NCI-H524 treated with DMSO at 0.1 percent for 48 hours (cell line): ENCODE measurements at places on chromosomes 11 and 22.

DNA sequence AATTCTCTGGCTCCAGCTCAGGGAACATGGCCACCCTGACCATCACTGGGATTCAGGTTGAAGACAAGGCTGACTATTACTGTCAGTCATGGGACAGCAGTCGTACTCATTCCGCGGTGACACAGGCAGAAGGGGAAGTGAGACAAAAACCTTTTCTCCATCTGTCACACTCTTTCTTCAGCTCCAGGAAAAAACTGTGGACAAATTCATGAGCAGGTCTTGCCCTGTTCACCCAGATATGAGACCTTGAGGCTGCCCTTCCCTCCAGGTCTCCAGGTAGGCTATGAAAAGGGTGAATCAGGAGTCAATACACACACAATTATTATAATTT, 39.4 kb upstream of the GGTLC2 start:
- no peak for DNase-seq

- DNase-seq, result no peak
These were observed 40.5 kb downstream of the SGSM3 start for GRCh38 chr22:40410731-40411505.

- no peak for DNase-seq
These were observed 68.2 kb upstream of the SHISAL1 start for GRCh38 chr22:44380756-44381486.

DNA sequence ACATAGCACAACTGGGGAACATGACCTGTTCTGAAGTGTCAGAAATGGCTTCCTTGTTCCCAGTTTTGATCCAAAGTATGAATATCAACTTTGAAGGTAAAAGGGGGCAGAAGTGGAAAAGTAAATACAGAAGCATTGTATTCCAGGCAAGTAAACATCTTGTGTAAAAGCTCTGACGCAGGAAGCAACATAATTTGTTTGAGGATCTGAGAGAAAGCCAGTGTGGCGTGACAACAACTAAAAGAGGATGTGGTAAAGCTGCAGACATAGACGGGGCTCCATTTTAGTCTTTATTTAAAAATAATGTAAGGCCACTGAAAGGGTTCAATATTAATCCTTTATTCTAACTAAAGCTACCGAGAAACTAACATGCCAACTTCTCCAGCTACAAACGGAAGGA, 310.2 kb downstream of the DLG2 start:
- DNase-seq, result no peak
